ENCODE measurements at places on chromosomes 12 and 14.

DNA sequence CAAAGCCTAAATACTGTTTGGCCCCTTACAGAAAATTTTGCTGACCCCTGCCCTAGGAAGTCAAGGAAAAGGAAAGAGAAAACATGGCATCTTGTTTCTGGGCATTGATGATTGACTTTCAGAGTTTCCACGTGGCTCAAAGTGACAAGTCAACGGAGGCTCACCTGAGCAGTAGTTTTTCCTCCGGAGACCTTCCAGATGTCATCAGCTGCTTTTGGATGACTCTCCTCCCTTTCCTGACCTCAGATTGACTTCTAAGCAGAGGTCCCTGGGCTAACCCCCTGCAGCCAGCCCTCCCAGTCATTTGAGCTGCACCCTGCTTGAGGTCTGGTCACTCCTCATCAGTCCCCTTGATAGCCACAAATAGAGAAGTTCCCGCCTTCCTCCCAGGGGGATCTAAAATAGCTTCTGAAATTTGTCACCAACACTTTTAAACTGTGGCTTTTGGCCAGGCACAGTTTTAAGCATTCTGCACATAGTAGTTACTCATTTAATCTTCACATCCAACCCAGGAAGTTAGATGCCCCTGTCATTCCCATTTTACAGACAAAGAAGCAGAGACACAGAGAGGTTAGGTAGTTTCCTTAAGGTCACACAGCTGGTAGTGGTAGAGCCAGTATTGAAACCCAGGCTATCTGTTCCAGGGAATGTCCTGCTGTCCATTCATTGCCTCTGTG is 143.4 kb downstream of the CHST11 start:
- DNase-seq = no peak

- no peak for DNase-seq
Observed at GRCh38 chr12:123115409-123116121, 35.3 kb downstream of the PITPNM2 start.

DNA sequence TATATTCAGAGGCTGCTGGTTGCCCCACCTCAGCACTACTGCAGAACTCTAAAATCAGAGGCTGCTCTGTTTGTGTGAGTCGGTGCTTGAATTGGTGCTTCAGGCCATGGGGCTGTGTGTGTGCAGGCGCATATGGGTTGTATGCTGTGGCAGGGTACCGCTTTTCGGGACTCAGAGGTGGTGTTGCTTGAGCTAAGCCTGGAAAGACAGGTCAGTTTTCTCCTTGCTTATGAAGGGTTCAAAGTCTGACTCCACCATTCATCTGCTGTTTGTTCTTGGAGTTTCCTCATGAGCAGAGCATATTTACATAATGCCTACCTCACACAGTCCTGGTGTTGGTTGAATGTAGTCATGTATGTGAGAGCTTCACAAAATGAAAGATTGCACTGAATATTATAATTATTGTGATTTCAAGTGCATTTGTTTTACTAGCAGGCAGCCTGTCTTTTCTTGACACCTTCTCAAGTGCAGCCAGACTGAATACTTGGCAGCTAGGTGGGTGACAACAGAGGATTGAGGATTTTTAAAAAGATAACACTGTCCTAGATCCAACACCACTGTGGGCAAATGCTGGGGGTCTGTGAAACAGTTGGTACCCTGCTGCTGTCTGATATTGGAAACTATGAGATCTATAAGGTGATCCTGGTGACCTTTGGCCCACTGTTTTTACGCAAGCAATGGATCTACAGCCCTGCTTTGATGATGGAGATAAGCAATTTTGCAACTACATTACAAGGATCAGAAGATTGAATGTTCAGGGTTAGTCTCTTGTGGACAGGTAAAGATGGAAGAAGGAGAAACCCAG is 1.0 kb upstream of the ANG start:
- DNase-seq = no peak

DNA sequence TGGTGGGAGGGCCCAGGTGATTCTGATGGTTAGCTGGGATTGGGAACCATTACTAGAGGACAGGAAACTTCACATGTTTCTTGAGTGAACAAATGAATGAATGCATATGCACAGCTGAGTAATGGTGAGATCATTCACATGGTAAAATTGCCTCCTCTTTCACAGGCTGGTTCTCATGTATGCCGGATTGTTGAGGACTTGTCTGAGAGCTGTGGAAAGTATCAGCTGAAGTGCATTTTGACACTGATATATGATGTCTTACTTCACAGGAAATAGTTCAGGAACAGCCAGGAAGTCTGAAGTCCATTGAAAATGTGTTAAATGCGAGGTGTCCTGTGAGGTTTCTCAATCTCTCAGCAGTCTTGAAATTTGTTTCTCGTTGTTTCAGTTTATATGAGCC is 77.6 kb upstream of the DACT1 start:
- no peak for DNase-seq

DNA sequence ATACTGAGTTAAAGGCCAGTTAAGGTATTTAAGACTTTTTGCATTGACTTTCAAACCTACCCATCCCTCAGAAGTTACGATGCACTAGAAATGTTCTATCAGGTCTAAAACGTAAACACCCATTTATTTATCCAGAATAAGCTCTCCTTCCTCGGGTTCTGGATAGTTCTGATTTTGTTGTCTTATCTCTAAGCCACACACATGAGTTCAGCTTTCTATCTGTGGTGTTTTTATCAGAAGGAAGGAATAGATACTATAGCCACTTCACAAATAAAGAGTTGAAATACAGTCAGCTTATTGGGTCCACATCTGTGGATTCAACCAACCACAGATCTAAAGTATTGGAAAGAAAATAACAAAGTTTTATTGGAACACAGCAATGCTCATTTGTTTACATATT is 5.4 kb downstream of the SFSWAP start:
- DNase-seq = no peak

- no peak for DNase-seq
Observed at GRCh38 chr12:575948-576614, 87.2 kb downstream of the NINJ2 start.

- DNase-seq = no peak
Observed at GRCh38 chr14:41355866-41356265, 250.8 kb upstream of the LRFN5 start.

- DNase-seq = no peak
Observed at GRCh38 chr12:47102406-47102805, 22.6 kb upstream of the AMIGO2 start.

Measured in SHP77 treated with DMSO at 0.1 percent for 48 hours (cell line).